ENCODE measurements at places on chromosomes 6 and 20.

- no peak for DNase-seq
Measured at GRCh38 chr20:63830841-63831588, at the start of gene ZBTB46. Gene ZBTB46, minus strand, starts transcription at chr20:63831264. Its CDS starts 40,507 bp downstream, at chr20:63790757.

GRCh38 chr6:86683132-86683908, 254.0 kb upstream of the HTR1E start:
- DNase-seq: no peak

- DNase-seq: peak; percentile 66
Measured at GRCh38 chr6:140441256-140441655, 1066.8 kb upstream of the CITED2 start.

GRCh38 chr20:8720089-8720488, 348.8 kb upstream of the PLCB4 start:
- no peak for DNase-seq

GRCh38 chr6:131565056-131565455, 8.0 kb upstream of the ARG1 start:
- DNase-seq: no peak

DNA sequence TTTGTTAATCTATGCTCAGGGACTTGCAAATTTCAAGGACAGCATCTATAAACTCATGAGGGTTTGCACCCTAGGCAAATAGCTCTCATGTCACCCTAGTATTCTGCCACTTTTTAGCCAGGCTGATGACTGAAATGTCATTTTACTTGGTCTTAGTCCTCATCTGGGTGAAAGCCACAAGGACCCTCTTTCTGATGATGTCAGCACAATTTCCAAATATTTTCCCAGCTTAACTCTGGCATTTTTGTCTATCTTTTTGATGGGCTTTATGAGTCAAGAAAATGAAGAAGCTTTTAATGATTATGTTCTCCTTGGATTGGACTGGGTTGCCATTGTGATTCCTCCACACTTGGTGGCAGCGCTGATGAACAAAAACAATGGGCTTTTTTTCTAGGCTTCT, 420.1 kb upstream of the BTBD3 start:
- DNase-seq: no peak

GRCh38 chr20:43835944-43836508, 78.6 kb upstream of the TOX2 start:
- no peak for DNase-seq

DNA sequence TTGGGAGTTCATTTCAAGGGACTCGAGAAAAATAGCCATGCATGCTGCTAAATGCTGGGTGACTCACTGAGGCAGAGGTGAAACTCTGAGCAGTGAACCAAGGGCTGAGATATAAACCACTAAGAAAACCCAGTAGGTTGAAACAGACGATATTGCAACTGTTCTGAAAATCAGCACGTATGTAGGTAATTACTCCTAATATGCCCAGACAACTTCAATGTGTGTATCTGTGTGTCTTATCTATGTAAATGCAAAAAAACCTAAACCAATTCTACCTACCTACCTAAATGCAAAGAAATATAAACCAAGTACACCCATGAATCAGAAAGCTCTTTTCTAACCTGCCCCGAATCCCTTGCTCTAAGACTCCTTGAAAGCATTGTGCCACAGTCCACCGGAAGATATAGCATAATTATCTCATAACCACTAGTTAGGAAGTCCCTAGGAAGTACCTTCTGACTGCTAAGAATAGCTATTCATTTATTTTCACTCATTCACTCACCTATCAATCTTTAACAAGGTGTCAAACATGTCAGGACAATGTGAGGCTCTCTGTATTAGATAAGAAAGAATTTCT, 458.7 kb upstream of the RUNX2 start:
- no peak for DNase-seq

DNA sequence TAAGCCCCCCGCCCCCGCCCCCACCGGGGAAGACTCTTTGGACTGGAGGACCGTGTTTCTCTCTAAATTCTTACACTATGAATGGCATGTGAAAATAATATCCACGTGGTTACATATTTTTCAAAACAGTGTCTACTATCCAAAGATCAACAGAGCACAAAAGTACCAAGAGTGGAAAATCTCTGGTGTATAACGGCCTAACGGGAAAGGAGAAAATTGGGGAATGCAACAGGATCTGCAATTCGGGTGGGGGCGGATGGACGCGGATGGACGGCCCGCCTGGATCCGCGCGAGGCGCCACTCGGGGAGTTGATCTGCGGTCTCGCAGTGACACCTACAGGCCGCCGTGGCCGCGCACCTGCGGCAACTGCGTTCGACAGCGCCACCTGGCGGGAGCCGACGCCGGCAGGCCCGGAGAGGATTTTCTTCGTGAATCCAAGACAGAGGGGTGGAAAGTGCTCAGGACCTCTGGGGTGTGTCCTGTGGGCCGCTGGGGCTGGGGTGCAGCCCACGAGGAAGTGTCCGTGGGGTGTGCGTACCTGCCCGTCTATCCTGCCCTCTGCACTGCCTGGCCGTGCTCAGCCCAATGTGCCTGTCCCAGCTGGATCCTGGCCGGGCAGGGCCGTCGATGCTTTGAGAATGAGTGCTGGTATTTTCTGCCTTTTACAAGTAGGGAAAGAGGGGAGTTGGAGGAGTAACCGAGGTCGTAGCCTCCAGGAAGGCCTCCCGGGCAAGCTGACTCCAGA, 18.6 kb downstream of the ANKRD60 start:
- no peak for DNase-seq

DNA sequence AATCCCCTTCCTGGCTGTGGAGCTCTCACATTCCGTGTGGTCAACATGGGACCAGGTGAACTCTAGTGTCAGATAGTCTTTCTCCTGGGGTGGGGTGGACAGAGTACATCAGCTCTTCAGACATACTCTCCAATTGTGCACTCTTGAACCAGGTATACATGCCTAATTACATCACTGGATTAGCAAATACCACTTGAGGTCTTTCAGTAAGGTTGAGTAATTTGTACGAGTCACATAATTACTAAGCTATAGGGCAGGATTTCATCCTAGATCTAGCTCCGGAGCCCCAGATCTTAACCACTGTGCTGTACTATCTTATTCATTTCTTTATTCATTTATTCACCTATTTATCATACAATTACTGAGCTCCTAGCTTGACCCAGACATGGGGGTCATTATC, 821.3 kb downstream of the TFAP2A start:
- DNase-seq: no peak

DNA sequence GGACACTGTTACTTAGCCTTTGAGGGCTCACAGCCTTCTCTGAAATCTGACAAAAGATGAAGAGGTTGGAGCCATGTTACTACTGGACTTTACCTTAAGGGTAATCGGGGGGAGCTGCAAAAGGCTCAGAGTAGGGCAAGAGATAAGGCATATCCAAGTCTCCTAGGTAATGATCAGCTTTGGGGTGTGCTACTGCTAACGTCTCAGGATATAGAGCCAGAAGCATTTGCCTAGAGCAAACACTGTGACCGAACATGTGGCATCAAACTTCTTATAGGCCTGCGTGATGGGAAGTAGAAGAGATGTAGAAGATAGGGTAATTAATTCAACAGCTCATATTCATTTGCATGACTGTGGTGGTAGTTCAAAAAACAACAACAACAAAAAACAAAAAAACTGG, 11.1 kb downstream of the UBE2V1 start:
- peak; percentile 11 for DNase-seq

Measured in ascending aorta (tissue), 2 donors.